ENCODE measurements at places on chromosomes 11 and 22. TPM values are rescaled to one million over a fixed set of nuclear protein-coding genes. Genes with fewer than 3 reads are reported as not detected.
A peak's percentile ranks its signal among the peaks of the same experiment; 100 is the strongest.

- H3K27me3 ChIP-seq, result no peaks in the 10 kb centered on the region
- H3K36me3 ChIP-seq, result no peaks in the 10 kb centered on the region
- no peak overlapping the region for H3K4me3 ChIP-seq
- no peak for DNase-seq
- no peaks in the 10 kb centered on the region for H3K4me1 ChIP-seq
Observed at GRCh38 chr11:109077291-109077920, 344.6 kb upstream of the C11orf87 start.

GRCh38 chr11:9170450-9170849 lies 79.1 kb upstream of the SCUBE2 start:
- no peak overlapping the region for H3K4me3 ChIP-seq
- peaks cover 13% of the 10 kb centered on the region for H3K4me1 ChIP-seq
- H3K36me3 ChIP-seq, result peaks cover 19% of the 10 kb centered on the region
- no peak overlapping the region for H3K27ac ChIP-seq

DNA sequence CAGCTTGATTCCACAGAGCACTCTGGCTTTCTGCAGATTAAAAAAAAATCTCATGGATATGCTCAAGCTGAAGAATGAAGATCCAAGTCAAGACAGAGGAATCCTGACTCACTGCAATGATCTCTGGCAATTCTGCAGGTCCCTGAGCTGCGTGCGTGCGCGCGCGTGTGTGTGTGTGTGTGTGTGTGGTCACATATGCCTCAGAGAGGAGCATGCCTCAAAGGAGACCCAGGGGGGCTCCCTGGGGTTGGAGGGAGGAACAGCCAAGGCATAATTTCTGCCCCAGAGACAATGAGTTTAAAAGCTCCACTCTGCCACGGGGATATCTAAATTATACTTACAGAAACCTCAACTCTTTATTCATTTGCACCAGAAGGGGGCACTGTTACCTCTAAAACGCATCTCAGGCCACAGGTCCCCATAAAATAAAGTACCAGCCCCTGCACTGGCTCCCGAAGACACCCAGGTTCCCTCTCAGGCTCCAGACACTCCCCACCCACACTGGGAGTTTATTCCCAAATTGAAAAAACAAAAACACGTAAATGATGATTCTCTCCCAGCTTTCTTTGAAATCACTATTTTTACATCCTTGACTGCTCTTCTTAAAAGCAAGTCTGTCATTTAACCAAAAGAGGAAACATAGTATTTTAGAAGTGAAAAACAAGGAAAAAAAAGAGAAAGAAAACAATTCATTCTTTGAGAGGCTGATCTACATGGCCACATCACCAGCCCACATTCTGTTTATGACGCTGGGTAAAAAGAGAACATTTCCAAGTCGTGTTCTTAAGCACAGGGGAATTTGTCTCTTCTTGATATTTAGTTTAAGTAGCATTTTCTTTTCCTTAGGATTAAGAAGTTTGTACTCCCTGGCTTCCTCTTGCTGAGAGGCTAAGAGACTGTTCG lies 401.0 kb downstream of the LARGE1 start:
- H3K27me3 ChIP-seq, result no peaks in the 10 kb centered on the region
- no peak overlapping the region for H3K4me3 ChIP-seq
- DNase-seq, result no peak

GRCh38 chr22:39173787-39174497 lies 21.5 kb upstream of the CBX7 start:
- H3K4me3 ChIP-seq, result peak overlapping the region; percentile 41
- DNase-seq, result peak; percentile 76
- H3K27me3 ChIP-seq, result peaks cover 19% of the 10 kb centered on the region
- peaks cover 48% of the 10 kb centered on the region for H3K4me1 ChIP-seq
- peak overlapping the region; percentile 78 for H3K27ac ChIP-seq

SGSM1 gene
- total RNA-seq, result 0.09 TPM

YPEL1 gene
- 7.2 TPM for total RNA-seq

DNA sequence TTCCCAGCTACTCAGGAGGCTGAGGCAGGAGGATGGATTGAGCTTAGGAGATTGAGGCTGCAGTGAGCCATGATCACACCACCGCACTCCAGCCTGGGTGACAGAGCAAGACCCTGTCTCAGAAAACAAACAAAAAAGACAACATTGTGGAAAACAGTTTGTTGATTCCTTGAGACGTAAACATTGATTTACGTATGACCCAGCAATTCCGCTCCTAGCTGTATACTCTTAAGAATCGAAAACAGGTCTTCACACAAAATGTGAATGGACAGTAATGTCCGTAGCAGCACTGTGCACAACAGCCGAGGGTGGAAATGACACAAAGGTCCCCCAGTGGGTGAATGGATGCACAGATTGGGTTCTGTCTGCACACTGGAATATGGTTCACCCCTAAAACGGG lies 49.3 kb downstream of the LRP5 start:
- H3K27ac ChIP-seq, result no peak overlapping the region
- H3K4me1 ChIP-seq, result peaks cover 8% of the 10 kb centered on the region
- no peak overlapping the region for H3K4me3 ChIP-seq

HTR3A gene
- total RNA-seq, result not detected

OR5B3 gene
- total RNA-seq, result not detected

DNA sequence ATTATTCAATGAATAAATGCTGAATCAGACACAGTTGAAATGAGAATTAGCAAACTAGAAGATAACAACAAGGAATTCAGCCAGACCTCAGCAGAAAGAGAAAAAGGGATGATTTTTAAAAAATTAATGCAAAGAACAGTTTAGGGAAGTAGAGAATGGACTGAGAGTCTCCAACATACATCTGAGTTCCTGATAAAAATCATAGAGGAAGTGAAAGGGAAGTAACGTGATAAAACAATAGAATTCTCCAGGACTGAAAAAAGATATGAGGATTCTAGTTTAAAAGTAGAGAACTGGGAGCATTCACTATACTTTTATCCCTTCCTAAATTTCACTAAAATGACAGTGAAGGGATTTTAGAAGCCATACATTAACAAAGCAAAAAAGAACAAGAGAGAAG lies 592.0 kb downstream of the SOX6 start:
- no peak overlapping the region for H3K27ac ChIP-seq
- H3K27me3 ChIP-seq, result peaks cover 3% of the 10 kb centered on the region
- no peak overlapping the region for H3K4me3 ChIP-seq
- DNase-seq, result no peak

DNA sequence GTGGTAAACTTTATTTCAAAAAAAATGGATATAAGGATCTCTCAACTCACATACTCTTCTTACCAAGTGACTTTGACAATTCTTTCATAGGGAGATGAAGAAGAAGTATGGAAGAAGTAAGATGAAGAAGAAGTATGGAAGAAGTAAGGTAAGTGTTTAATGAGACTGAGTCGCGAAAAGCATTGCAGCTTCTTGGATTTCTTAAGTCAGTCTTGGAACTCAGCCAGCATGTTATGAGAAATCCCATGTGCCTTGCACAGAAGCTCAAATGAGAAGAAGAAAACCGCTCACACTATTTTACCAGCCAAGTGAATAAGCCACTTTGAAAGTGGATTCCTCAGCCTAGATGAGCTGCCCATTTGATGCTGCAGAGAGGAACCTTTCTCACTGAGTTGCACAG lies 332.0 kb upstream of the CCDC179 start:
- no peaks in the 10 kb centered on the region for H3K36me3 ChIP-seq
- no peak for DNase-seq
- no peak overlapping the region for H3K27ac ChIP-seq
- no peaks in the 10 kb centered on the region for H3K4me1 ChIP-seq
- no peak overlapping the region for H3K4me3 ChIP-seq
- no peaks in the 10 kb centered on the region for H3K27me3 ChIP-seq
